ENCODE measurements at places on chromosomes 5 and 9.

- no peak for DNase-seq
Measured at GRCh38 chr5:122415030-122415800, 103.2 kb downstream of the SNCAIP start.

DNA sequence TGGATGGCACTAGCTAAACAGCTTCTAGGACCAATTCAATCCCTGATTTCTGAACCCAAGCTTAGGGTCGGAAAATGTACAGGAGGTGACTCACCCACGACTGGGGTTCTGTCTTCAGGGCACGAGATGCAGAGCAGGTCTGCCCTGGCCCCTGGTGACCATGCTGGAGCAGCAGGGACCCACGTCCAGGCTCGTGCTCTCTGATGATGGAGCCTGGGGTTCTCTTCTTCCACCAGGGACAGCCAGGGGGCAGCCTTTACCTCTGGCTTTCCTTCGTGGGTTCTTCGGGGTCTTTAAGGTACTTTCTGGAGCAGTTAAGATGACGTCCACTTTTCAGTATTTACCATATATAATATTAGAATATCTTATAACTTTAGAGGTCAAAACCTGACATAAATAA lies 2.1 kb downstream of the CFAP77 start:
- DNase-seq = no peak

GRCh38 chr5:10644192-10644591 lies 80.3 kb downstream of the ANKRD33B start:
- no peak for DNase-seq

- DNase-seq = no peak
Measured at GRCh38 chr9:116998305-116998704, 311.2 kb downstream of the TRIM32 start.

DNA sequence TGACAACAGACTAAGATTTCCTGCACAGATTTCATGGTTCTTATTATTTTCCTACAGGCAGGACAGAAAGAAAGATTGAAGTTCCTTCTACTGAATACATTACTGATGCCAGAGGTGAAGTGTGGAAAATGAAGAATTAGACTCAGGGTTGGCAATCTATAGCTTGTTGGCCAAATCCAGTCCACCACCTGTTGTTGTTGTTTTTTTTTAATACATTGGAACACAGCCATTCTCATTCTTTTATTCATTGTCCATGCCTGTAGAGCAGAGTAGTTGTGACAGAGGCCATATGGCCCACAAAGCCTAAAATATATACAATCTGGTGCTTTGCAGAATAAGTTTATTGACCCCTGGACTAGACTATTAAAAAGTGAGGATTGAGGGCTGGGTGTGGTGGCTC lies 5.8 kb upstream of the PLPPR1 start:
- DNase-seq = no peak

- no peak for DNase-seq
Measured at GRCh38 chr9:71791875-71792274, 23.6 kb upstream of the CEMIP2 start.

DNA sequence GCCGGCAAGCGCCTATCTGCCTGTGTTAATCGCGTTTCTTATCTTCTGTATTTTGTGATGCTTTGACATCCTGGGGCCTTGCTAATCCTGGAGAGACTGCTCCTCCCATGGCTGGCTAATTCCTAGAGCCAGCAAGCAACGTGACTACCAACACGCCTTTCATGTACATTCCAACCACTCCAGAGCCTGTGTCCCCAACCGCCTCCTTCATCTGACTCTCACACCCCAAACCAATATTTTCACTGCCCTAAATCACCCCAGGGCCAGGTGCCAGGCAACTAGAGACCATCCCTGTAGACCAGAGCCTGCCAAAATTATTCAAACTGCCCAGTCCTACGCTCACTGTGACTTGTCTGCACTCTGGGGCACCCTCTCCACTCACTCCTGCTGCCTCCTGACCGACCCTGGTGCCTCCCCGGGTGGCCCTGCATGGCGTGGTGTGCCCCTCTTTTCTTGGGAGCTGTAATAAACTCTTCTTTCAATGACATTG lies 50.5 kb upstream of the COL5A1 start:
- DNase-seq = no peak

GRCh38 chr9:110214586-110215355 lies 6.8 kb upstream of the C9orf152 start:
- DNase-seq = no peak

- no peak for DNase-seq
Measured at GRCh38 chr5:134116789-134117761, 2.6 kb downstream of the TCF7 start.

GRCh38 chr9:102087141-102087540 lies 348.7 kb upstream of the GRIN3A start:
- DNase-seq = no peak

DNA sequence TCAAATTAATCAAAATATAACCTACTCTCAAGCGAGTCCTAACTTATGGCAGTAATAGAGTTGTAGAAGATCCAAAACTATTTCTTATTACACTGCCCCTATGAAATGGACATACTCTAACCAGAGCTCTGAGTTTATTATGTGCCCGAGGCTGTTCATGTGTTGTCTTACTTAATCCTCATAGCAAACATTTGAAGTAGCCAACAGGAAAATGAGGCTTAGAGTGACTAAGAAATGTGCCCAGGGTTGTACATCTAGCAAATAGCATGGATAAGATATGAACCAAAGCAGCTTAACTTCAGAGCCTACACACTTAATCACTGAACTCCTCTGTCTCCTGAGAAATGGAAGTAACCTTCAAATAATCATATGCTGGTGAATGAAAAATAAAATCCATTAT lies 1551.7 kb downstream of the MAT2B start:
- no peak for DNase-seq

DNA sequence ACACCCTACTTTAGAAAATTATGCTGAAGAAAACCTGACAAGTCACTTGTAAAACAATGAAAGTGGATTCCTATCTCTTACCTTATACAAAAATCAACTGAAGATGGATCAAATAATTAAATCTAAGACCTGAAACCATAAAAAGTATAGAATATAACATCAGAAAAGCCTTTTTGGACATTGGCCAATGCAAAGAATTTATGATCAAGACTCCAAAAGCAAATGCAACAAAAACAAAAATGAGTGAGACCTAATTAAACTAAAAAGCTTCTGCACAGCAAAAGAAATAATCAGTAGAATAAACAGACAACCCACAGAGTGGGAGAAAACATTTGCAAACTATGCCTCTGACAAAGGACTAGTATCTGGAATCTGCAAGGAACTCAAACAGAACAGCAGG lies 303.0 kb upstream of the CDH9 start:
- no peak for DNase-seq

- DNase-seq = no peak
Measured at GRCh38 chr9:7659766-7660165, 139.8 kb downstream of the DMAC1 start.

DNA sequence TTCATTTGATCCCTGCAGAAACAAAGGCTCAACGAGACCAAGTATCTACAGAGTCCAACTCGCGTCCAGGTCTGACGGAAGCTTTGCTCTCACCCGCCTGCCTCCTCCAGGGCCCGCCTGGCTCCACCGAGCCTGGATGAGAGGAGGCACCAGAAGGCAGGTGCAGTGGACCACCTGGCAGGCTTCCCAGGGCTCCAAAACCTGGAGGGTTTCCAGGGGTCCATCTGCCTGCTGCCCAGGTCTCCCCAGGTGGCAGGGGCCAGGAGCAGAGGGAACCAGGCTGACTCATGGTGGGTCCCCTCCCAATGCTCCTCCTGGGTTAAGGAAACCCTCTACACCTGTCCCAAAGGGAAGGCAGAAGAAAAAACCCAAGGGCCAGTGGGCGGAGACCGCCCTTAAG lies 59.5 kb downstream of the VAV2 start:
- no peak for DNase-seq

- no peak for DNase-seq
Measured at GRCh38 chr5:112604732-112605630, 132.7 kb upstream of the APC start.

DNA sequence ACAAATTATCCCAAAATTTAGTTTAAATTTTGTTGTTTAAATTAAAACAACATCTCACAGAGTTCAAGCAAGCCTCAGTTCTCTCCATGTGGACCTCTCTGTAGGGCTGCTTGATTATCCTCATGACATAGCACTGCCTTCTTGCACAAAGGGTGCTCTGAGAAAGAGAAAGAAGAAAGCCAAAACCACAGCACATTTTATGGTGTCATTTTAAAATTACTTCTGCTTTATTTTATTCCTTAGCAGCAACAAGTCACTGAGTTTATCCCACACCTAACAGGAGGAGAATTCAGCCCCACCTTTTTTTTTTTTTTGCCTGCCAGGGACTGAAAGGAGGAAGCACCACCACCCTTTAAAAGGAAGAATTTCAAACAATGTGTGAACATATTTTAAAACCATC lies 12.8 kb upstream of the KCNV2 start:
- DNase-seq = no peak

DNA sequence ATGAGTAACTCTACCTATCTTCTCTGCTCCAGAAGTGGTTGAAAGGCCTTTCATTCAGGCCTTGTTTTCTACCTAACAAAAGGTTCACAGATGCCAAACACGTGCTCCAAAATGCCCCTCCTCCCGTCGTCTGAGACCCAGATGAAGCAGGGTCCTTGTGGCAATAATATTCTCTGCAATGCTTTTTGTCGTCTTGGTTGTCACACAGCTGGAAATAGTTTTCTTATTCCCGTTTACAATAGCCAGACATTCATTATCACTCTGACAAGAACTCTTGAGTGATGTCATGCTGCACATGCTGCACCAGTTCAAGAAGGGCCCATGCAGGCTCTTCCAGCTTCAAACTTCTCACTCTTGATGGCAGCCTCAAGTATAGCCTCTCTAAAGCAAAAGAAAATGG lies 7.8 kb downstream of the LPAR1 start:
- DNase-seq = no peak

DNA sequence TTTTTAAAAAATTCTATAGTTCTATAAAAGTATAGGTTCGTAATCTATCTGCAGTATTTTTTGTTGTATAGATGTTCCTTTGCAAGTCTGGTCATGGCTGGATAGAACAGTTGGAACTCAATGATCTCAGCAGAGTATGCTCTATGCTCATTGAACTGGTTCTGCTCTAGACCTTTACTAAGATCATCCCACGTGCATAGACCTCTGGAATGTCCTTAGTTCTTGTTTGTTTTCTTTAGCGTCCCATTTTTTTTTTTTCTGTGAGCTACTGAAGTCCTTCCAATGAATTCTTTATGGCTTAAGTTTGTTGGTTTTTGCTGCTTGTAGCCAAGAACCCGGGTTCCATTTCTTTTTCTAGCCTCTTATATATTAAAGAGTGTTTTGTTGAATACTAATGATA lies 3.5 kb downstream of the TMEM38B start:
- DNase-seq = no peak

GRCh38 chr5:77560677-77561263 lies 68.7 kb upstream of the WDR41 start:
- no peak for DNase-seq

DNA sequence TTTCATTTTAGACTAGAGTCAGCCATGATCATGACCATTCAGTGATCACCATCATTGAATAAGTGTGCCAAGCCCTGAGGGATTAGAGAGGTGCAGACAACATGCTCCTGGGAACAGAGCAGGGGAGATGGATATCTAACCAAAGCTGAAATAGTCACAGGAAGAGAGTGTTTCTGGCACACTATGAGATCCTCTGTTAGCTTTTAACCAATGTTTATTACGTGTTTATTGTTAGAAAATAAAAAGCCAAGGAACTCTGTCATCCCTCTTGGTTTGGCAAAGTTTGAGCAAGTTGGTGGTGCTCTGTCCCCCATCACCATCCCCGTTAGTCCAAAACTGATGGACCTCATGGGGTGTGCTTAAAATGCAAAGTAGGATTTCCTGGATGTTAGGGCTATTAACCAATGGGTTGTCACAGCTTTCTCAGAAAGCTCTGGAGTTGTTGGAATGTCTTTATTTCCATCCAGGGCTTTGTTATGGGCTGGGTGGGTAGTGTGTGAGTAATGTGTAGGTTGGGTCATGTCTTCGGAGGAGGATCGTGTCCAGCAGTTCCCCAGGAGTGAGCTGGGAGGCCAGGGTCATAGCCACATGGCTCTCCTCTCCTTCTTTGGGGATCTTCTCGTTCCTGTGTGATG lies 34.9 kb downstream of the SLC28A3 start:
- no peak for DNase-seq

- DNase-seq = no peak
Measured at GRCh38 chr9:123611226-123611625, 255.2 kb downstream of the CRB2 start.

GRCh38 chr5:178346607-178347334 lies 114.2 kb upstream of the PHYKPL start:
- DNase-seq = no peak

- DNase-seq = no peak
Measured at GRCh38 chr9:98559561-98559960, 149.2 kb downstream of the GABBR2 start.

GRCh38 chr5:82331557-82331956 lies 53.4 kb upstream of the RPS23 start:
- no peak for DNase-seq

GRCh38 chr5:151703227-151703626 lies 16.5 kb upstream of the SPARC start:
- no peak for DNase-seq

DNA sequence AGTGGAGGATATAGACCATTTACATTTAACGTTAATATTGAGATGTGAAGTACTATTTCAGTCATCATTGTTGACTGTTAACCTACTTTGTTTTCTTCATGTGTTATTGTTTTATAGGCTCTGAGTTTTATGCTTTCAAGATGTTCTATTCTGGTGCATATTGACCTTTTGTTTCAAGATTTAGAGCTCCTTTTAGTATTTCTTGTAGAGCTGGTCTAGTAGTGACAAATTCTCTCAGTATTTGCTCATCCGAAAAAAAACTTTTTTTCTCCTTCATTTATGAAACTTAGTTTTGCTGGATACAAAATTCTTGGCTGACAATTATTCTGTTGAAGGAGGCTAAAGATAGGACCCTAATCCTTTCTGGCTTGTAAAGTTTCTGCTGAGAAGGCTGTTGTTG lies 91.3 kb downstream of the INVS start:
- DNase-seq = no peak

DNA sequence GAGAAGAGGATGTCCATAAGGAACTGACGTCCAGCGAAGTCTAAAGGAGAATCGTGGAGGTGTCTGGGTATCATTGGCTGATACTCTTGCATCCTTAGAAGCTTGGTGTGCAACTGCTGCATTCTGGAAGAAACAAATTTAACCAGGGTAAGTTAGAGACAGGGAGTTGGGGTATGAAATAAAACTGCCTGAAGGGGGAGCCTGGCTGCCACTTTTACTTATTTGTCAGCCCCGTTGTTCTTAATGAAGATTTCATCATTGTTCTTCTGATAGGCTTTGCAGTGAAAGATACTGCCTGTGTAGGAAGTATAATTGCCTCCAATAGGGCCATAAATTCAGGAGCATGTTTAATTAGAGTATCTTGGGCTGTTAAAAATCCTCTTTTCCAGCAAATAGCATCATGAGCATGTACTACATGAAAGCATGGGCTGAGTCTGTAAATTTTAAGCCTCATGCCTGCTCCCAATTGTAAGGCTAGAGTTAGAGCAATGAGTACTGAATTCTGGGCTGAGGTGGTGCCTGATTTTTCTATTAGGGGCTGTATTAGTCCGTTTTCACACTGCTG lies 1264.5 kb upstream of the ACO1 start:
- DNase-seq = no peak

GRCh38 chr9:98809311-98810101 lies 2.0 kb downstream of the GALNT12 start:
- no peak for DNase-seq
